BE2C (cell line): ENCODE measurements at places on chromosomes 11 and 22.

DNA sequence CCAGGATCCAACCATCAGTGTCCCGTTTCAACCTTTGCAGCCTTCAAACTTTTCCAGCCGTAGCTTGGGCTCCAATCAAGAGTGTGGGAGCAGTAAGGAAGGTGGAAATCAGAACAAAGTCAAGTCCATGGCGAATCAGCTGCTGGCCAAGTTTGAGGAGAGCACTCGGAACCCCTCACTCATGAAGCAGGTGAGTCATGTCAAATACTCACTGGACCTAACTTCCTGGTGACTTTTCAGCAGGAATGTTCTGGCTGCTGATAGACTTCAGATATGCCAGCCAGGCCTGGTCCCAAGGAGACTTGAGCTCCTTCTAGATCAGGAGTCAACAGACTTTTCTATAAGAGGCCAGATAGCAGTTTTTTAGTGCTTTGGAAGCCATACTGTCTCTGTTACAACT, 129.0 kb downstream of the MICAL2 start:
- no peak for DNase-seq

DNA sequence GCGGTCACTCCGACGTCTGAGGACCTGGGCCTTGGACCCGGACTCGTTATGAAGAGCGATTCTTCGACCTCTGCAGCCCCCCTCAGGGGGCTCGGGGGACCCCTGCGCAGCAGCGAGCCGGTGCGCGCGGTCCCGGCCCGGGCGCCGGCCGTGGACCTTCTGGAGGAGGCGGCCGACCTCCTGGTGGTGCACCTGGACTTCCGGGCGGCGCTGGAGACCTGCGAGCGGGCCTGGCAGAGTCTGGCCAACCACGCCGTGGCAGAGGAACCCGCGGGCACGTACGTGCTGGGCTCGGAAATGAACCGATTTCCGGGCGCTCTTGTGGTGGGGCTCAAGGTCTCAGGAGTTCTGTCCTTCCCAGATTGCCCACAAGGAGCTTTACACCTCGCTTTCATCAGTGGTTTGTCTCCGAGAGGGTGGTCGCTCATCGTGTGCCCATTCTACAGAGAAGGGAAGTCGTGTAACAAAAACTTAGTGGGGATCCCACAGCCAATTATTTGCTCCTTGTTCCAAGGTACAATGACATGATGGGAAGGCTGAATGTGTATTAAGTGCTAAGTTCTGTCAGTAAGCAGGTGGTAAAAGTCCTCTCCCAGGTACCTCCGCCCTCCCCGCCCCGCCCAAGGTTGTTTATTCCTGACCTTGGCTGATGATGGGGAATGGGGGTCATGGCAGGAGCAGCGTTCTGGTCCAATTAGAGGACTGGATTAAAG, 695 bp downstream of the PEX26 start:
- DNase-seq: peak; percentile 38

- no peak for DNase-seq
Observed at GRCh38 chr11:118060869-118061268, 16.0 kb upstream of the TMPRSS4 start.

- no peak for DNase-seq
Observed at GRCh38 chr11:127109796-127110480, 109.4 kb upstream of the KIRREL3 start.

DNA sequence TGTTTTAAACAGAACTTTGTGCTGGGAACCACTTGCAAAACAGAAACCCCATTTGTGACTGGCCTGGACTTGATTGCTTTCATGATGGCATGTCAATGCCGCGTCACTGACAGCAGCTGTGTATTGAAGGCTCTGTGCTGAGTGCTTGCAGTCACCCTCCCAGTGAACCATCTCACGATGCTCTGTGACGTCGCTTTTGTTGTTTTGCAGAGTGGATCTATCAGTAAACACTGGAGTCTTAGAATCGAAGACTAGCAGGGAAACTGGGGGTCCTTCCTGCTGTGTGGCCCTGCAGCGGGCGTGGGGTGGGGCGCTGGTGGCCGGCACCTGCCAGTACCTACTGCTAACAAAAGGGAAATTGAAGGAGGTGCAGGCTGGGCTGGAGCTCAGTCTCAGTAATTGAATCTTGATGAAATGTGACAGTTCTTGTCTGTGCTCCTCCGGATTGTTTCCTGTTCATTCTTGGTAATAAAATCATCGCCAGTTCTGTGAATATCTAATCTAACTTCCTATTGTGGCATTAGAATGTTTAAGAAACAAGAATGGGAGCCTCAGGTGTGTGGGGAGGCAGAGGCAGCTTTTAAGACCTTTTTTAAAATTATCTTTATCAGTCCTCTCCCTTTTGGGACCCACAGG, 50.5 kb upstream of the PARVG start:
- DNase-seq: peak; percentile 38

DNA sequence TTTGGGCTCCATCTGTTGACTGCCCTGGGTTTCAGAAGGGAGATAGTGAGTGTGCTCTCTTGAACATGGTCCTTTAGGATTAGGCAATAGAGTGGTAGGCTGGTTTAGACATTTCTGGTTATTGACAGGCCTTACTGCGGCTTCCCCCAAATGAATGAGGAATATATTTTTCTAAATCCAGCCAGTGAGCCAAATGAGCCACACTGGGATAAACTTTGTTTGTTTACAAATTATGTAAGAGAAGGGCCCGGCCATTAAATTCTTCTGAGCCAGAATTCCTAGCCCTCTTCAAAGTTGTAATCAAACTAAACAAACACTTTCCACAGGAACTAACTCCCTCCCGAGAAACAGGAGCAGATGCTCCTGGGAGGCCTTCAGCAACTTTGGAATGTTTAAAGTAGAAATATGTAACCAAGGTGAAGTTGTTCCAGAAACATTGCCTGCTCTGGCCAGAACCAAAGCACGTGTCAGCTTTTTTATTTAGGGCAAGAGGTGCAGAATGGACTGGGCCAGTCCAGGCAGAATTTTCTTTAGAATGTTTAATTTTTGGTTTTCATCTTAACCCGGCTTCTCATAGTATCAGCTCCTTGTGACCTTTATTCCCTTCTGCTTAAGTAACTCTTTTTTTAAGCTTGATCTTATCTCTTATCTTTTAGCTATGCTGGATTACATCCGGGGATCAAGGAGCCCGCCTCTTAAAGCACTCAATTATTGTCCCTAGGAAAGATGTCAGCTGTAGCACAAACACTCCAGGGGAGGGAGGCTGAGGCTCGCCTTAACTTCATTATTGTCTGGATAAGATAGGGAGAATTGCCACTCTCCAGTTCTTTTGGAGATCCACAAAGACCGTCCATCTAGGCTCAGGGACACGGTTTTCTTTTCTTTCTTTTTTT, 28.7 kb downstream of the ZNRF3 start:
- no peak for DNase-seq

- no peak for DNase-seq
Observed at GRCh38 chr11:75293903-75294302, 53.3 kb downstream of the TPBGL start.

DNA sequence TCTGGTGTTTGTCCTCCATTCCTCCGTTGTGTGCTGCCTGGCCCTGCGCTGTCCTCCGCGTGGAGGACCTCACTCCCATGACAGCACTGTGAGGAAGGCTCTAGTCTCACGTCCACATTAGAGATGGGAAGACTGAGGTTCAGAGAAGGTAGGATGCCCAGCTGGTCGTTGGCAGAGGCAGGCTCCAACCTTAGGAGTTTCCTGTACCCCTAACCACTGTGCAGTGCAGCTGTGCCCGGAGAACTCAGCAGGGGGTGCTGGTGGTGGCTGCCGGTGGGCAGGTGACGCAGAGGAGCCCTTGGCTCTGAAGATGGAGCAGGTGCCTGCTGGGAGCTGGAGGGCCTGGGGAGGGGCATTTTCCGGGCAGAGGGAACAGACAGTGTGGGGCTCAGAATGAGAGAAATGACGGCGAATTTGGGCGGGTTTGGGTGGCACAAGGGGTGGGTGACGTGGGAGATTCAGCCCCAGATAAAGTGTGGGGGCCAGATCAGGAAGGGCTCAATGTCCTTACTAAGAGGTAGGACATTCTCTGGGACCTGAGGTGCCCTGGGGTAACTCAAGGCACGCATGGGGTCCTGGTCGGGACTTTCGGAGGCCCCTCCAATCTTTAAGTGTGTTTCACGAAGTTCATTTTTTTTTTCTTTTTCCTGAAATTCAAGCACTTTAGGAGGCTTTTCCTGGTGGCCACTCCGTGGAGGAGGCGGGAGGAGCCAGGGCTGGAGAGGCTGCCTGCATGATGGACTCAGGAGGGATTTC, 535.0 kb downstream of the TBC1D22A start:
- no peak for DNase-seq

DNA sequence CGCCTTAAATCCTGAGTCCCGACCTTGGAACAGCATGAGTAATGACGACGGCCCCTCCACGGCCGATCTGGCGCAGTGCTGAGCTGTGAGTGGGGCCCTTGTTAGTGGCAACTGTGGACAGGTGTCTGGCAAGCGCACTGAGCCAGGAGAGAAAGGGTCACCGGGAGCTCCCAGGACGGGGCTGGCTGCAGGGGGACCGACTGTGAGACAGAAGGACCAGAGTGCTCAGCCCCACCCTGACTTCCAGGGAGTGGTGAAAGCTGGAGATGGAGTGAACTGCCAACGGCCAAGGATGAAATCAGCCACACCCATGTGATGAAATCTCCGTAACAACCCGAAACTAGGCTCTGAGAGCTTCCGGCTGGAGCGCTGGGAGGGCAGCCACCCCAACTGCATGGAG, 228.6 kb downstream of the BRD1 start:
- DNase-seq: no peak

DNA sequence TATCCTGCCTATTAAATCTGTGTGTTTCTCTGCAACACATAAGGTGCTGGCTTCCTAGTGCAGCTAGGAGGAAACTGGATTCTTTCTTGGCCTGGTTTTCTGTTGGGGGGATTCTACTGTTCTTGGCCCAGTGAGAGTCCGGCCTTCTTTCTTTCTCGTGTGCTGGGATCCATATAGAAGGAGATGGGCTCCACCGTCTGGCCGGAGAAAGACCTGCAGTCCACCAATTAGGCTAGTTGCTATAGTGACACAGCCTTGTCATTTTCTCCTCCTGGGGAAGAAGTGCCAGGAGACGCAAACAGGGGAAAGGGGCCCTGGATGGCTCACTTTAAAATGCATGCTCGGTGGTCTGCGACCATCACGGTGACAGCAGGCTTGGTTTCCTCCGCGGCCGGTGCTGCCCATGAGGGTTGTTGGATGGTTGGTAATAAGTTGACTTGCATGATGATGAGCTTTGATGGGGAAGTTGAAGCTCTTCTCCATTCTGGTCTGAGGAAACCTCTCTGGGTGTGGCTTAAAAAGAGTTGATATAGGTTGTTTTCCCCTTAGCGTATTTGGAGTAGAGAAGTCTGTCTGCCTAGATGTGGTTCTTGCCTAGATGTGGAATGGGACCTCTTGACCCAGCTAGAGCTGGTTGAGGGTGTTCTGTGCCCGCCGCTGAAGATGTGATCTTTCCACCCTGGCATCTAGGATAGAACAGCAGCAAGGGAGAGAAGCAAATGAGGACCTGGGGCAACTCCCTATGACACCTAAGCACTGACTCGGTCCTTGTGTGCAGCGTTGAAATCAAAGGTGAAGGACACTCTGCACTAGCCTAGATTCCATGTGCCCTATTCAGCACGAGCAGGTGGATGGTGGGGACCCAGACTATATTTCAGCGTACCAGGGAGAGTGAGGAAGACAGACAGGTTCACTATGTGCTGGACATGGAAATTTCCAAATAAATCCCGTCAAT, 1335.0 kb downstream of the BRD1 start:
- peak; percentile 45 for DNase-seq

DNA sequence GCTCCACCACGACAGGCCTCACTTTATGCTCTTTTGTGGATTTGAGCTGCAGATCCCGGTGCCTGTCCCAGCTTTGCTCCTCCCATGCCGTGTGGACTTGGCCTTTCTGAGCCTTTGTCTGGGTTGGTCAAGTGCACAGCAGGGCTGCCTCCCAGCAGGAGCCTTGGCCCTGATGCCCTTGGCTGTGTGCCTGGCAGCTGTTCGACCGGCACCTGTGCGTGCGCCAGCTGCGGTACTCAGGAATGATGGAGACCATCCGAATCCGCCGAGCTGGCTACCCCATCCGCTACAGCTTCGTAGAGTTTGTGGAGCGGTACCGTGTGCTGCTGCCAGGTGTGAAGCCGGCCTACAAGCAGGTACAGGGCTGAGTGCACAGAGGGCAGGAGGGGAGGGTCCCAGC, 46.5 kb downstream of the MYO7A start:
- DNase-seq: no peak

DNA sequence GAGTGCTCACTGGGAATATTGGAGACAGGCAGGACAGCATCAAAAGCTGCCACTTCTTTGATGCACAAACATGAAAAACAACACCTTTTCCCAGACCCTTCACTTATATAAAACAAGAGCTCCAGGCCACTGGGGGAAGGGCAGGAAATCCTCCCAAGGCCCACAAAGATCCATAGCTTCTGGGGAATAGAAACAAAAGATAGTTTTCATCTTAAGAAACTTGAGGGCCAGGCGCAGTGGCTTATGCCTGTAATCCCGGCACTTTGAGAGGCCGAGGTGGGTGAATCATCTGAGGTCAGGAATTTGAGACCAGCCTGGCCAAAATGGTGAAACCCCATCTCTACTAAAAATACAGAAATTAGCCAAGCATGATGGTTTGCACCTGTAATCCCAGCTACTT, 15.3 kb downstream of the RTL6 start:
- DNase-seq: no peak

- DNase-seq: no peak
Observed at GRCh38 chr11:44221992-44222391, 87.9 kb downstream of the ALX4 start.

DNA sequence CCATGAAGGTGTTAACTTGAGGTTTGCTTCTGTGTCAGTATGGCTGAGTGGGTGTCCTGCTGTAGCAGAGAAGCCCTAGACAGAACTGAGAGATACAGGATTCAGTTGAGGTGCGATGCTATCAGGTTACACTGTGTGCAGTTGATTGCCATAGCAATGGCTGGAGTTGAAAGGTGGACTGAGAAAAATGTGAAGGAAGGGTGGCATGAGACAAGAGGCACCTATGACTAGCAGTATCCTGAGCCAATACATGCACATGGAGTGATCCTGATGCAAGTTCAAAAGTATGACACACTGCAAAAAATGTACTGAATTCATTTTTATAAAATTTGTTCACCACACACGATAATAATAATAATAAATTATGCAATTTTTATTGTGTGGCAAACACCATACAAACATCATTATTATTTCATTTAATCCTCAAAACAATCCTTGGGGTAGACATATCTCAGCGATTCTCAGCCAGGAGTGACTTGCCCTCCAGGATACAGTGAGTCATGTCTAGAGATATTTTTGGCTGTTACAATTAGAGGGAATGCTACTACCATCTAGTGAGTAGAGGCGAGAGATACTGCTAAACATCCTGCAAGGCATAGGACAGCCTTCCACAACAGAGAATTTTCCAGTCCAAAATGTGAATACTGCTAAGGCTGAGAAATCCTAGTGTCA, 3.9 kb upstream of the PIWIL4 start:
- no peak for DNase-seq

GRCh38 chr22:43747058-43747457, 65.0 kb downstream of the EFCAB6 start:
- no peak for DNase-seq

- DNase-seq: peak; percentile 32
Observed at GRCh38 chr11:70662691-70663098, 264.4 kb downstream of the CTTN start.
